ENCODE measurements at places on chromosomes 12 and 14. TPM values are rescaled to one million over a fixed set of nuclear protein-coding genes. Genes with fewer than 3 reads are reported as not detected.

- DNase-seq: no peak
Measured at GRCh38 chr14:22509751-22510300, 79.2 kb downstream of the DAD1 start.

- DNase-seq: no peak
Measured at GRCh38 chr12:101663298-101663697, 34.1 kb upstream of the CHPT1 start.

- DNase-seq: no peak
Measured at GRCh38 chr12:10590966-10591365, 22.4 kb downstream of the MAGOHB start.

GRCh38 chr12:99232324-99232723 lies 415.2 kb upstream of the GARIN6 start:
- no peak for DNase-seq

DNA sequence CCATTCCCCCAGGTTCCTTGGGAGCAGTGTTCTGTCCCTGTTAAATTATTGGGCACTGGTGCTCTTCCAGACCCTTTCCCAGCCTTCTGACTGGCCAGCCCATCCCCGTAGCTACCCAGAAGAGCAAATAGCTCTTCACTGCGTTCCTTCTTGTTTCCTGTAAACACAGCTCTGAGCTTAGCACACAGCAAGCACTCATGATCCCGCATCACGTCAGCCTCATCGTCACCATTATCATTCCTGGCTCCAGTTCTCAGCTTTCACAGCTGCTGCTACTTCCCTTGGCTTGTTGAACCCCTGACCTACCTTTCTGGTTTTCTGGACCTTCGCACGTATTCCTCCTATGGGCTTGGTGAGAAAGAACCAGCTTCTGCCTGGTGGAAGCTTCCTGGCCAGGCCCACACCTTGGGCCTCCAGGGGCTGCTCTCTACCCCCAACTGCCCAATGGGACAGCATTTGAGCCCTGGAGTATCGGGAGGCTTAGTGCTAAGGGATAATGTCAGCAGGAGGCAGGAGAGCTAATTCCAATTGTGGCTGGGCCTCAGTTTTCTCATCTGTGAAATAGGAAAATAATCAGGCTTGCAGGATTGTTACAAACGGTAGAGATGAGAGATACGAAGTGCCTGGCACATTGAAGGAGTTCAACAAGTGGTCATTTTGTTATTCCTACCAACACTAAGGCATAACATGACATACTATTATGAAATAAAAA lies 22.6 kb upstream of the PAPOLA start:
- DNase-seq: no peak

DNA sequence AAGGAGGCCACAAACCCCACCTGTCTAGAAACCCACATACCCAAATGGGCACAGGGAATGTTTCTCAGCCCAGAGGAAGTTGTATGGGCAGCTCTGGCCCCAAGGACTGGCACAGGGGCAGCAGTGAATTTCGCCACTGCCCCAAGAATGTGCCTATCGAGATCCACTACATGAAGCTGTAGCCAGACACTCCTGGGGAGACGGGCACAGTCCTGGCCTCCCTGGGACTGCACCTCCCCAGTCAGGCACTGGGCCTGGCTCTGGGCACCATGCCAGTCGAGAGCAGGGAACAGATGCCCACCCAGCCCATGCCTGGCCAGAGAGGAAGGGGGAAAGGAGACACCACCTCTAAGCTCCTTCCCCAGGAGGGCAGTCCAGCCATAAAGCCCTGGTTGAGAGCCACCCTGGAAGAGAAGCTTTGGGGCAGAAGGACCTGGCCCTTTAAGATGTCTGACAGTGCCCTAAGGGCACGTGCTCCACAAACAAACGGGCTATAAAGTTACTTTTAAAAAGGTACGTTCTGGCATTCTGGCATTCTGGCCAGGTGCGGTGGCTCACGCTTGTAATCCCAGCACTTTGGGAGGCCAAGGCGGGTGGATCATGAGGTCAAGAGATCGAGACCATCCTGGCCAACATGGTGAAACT lies 8.4 kb downstream of the ADCY6 start:
- no peak for DNase-seq

AGAP2 gene
- 25.7 TPM for total RNA-seq

GRCh38 chr12:94701711-94702110 lies 51.4 kb upstream of the TMCC3 start:
- no peak for DNase-seq

DNA sequence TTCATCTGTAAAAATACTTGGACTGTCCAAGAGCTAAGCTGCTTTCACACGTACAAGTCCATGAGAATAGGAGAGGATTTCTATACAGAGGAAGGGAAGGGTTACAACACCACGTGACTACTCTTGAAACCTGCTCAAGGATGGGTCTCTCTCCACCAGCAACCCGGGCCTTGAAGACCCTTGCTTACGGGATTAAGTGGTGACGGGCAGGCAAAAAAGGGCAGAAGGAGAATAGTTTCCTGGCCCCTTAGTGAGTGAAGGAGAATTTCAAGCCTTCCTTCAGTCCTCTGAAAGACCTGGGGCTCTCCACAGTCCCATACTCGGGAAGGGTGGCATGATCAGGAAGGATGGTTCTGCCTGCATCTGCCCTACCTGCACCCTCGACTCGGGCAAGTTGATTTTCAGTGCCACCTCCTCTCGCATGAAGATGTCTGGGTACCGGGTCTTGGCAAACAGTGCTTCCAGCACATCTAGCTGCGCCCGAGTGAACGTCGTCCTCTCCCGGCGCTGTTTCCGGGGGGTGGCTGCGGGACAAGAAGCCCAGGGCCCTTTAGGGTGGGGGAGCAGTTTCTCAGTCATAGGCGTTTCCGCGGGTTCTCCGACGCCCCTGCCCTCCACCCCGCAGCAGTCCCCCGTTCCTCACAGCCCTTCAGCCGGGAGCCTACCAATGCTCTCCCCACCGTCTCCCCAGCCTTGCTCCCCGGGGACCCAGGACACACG lies 6.3 kb downstream of the OTX2 start:
- no peak for DNase-seq

TMEM253 gene
- total RNA-seq: not detected

CIROP gene
- total RNA-seq: not detected

C12orf76 gene
- total RNA-seq: 113 TPM

STAC3 gene
- total RNA-seq: 1.6 TPM

CCDC197 gene
- not detected for total RNA-seq

GRCh38 chr12:14810953-14811483 lies 3.0 kb downstream of the SMCO3 start:
- DNase-seq: no peak

DNAAF2 gene
- total RNA-seq: 22.0 TPM
